Stimulated activated CD8-positive, alpha-beta memory T cell treated with anti-CD3 and anti-CD28 coated beads, Interleukin-15, amount 100 ng/mL, for 1 hour (primary cell): ENCODE measurements at places on chromosomes 1 and 21.

GRCh38 chr1:36553591-36554322 lies 71.0 kb upstream of the CSF3R start:
- DNase-seq, result peak; percentile 40

DNA sequence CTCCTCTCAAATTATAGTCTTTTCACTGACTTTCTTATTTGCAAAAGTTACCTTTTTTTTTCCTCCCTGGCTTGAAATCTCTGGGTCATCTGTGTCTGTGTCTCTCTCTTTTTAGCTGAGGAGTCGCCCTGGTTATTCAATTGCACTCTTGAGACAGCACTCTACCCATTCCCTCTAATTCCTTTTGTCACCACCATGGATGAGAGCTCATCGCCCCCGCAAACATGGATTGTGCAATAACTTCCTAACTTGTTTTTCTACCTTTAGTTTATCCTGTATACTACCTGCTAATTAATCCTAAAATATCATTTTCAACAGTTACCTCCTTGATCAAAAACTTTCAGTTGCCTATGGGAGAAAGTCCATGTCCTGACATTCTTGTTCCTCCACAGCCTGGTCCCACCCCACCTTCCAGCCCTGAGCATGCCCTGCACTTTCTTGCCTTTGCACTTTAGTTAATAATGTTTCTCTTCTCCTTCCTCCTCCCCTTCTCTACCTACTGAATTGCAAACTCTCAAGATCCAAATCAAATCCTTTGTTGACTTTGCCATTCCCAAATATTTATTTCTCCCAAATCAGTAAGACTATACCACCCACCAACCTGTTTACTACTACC lies 110.4 kb upstream of the MAGI3 start:
- no peak for DNase-seq

GRCh38 chr1:228920831-228921230 lies 185.6 kb downstream of the RHOU start:
- DNase-seq, result no peak

DNA sequence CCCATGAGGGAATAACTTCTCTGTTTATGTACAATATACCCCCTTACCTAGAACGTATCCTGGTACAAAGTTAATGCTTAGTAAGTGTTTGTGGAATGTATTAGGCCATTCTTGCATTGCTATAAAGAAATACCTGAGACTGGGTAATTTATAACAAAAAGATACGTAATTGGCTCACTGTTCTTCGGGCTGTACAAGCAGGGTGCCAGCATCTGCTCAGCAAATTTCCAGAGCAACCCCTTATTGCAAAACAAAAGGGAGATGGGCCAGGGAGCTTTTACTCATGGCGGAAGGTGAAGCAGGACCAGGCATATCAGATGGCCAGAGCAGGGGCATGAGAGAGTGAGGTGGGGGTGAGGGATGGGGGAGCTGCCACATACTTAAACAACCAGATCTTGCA lies 123.4 kb upstream of the C8B start:
- DNase-seq, result no peak

GRCh38 chr1:93578911-93579825 lies 102.5 kb downstream of the BCAR3 start:
- no peak for DNase-seq

DNA sequence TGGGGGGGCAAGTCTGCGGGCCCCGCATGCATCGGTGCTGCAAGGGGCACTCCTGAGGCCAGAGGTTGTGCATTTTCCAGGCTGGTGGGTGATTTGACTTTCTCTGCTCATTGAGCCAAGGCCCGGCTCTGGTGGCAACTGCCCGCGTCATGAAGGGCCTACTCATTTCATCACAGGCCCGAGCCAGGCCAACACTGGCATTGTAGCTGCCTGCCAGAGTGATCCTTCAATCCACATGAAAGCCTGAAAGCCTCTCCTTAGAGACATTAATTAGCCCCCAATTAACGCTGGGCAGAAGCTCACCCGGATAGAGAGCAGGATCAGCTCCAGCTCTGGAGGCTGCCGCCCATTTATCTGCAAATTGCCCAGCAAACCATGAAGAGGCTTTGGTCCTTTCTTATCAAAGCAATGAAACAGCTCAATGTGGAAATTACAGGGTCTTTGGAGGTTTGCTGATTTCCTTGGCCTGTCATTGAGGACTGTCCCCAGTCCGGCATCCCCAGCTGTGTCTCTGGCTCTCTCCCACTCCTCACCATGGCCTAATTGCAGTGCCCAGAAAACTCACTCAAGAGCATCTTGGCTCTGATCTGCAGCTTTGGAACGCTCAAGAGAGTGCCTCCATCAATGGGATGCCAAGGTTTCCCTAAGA lies 50.4 kb upstream of the STUM start:
- DNase-seq, result no peak

GRCh38 chr1:22972760-22973159 lies at the start of gene LACTBL1:
Gene LACTBL1 (minus strand): TSS chr1:22972866. CDS start chr1:22972316, 550 bp downstream.
- DNase-seq, result no peak

GRCh38 chr1:40301541-40302299 lies 15.4 kb downstream of the COL9A2 start:
- no peak for DNase-seq

GRCh38 chr1:82007804-82008203 lies 207.1 kb downstream of the ADGRL2 start:
- no peak for DNase-seq

- no peak for DNase-seq
Measured at GRCh38 chr1:231701306-231701705, 74.7 kb downstream of the DISC1 start.

DNA sequence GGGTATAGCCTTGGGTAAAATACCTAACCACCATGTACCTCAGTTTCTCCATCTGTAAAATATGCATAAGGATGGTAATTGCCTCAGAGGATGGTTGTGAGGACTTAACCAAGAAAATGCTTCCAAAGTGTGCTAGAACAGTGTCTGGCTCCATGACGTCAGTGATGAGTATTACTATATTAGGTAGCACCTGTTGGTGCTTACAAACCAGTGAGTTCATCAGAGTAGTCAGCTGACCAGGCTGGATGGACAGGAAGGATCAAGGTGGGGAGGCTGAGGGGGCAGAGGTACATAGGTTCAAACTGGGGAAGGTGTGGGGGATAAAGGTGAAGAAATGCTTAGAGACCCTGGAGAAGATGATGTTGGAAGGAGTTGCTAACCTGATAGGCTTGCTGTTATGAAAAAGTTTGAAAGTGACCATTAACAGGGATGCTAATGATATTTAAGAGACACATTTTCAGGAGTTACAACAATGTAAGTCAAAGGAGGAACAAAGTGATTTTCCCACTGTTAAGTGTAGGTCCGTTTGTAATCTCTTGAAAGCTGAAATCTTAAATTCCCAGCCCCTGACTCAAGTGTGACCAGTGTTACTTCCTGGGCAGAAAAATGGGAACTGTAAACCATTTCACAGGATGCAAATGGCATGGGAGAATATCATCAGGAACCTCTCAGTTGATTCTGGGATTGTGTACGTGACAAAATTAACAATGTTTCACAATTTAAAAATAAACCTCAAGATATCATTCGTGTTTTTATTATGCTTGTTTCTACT lies 4.4 kb downstream of the NTPCR start:
- no peak for DNase-seq

- DNase-seq, result no peak
Measured at GRCh38 chr1:29197590-29197924, 15.9 kb upstream of the SRSF4 start.

DNA sequence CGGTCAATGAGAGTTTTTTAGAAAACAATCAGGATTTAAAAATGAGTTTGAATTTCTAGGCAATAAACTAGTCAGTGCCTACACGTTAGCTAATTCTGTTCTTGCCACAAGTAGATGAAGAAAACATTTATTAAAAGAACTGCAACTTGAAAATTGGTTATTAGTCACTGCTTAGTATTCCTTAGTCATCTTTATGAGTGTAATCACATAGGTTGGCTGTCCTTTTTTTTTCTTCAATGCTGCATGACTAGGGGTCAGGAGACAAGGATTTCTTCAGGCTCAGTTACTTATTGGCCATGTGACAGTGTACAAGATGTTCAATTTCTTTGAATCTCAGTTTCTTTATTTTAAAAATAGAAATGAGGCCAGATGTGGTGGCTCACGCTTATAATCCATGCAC lies 17.1 kb downstream of the SOAT1 start:
- no peak for DNase-seq

DNA sequence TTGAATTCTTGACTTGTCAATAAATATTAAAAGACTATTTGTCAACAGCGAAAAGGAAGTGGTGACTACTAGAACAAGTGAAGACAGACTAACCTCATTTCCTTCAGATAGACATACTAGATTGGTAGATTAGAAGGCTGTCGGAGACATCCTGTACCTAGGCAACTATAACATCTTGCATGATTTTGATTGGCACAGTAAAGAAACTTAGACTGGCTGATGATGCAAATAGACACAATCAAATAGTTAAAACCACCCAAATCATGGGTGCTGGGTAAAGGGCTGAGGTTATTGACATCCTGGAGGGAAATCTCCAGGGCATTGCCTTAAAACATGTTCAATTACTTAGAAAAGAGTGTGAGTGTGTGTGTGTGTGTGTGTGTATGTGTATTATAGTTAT lies 85.9 kb upstream of the EDEM3 start:
- DNase-seq, result no peak

- DNase-seq, result no peak
Measured at GRCh38 chr1:240054109-240054701, 37.5 kb upstream of the FMN2 start.

GRCh38 chr1:54331091-54331772 lies 75.0 kb downstream of the SSBP3 start:
- no peak for DNase-seq

- DNase-seq, result no peak
Measured at GRCh38 chr1:183863852-183864251, 58.9 kb downstream of the RGL1 start.

- DNase-seq, result no peak
Measured at GRCh38 chr1:217564833-217565232, 66.1 kb downstream of the GPATCH2 start.

GRCh38 chr1:211703812-211704537 lies 28.6 kb upstream of the NEK2 start:
- DNase-seq, result no peak

DNA sequence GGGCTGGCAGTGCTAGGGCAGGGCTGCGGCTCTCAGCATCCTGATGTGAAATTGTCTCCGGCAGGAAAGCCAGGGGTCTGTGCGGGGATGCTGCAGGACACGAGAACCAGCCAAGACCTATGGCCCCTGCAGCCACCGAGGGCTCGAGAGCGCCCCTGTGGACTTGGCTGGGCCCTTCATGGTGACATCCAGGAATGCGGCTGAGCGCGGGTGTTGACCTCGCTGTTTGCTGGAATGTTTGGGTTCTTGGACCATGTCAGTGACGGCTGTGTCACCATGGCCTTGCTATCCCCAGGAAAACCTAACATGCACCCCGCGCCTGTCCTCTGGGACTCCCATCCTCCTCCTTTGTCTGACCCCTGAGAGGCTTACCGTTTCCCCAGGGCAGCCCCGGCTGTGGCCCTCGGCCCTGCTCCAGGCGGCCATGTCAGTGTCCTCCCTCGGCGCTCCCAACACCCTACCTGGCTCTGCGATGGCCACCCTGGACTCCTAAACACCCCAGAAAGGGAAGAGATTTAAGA lies 14.3 kb upstream of the C1orf174 start:
- DNase-seq, result no peak

GRCh38 chr1:187504779-187505178 lies 676.0 kb downstream of the PLA2G4A start:
- DNase-seq, result no peak

DNA sequence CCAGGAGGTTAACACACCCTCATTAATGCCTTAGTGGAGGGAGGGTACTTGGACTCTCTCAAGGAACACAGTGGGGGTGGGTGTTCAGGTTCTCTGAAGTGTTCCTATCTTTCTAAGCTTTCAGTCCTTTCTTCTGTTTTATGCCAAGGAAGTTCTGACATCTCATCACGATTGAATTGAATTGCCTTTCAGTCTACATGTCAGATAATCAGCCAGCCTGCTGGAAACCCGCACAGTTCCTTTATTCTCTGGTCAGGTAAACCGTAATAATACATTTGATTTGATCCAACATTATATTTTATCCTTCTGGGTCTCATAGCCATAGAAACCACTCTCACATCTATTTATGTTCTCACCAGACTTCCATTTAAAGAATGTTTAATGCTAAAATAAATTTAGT lies 339.0 kb downstream of the RWDD3 start:
- DNase-seq, result no peak

- DNase-seq, result no peak
Measured at GRCh38 chr1:116185161-116185701, 74.0 kb downstream of the MAB21L3 start.

GRCh38 chr1:93419344-93419743 lies 28.6 kb upstream of the FNBP1L start:
- DNase-seq, result no peak

DNA sequence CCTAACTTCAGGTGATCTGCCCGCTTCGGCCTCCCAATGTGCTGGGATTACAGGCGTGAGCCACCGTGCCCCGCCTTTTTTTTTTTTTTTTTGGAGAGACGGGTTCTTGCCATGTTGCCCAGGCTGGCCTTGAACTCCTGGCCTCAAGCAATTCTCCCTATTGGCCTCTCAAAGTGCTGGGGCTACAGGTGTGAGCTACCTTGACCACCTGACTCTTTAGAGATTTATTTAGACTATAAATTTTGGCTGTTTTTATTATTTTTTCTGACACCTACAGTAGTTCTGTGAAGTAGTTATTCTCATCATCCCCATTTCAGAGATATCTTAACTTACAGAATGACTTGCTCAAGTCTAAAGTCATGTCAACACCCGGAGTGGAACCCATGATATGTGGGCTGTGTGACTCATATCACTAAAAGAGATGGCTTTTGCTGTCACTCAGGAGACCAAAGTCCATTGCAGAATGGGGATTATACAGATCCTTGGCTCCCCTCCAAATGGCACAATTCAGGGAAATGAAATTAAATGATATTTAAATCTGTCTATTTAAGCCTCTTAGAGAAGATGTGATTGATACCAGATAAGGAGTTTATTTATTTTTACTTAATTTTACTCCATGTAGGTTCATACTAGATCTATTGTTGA lies 93.2 kb downstream of the CTH start:
- DNase-seq, result no peak

DNA sequence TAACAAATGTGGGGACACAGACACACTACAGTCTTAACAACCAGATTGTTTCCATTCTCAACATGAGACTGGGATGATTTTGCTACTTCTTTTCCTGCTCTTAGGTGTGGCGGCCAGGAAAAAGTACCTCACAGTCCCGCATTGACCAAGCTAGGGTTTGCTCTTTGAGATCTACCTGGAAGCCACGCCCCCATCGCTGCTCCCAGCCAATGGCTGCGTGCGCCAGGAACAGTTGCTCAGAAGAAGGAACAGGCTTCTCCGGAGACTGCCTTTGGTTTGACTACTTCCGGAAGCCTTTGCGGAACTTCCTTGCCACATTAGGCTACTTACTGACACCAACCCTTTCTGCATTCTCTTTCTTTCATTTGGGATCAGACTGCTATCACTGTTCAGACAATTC lies 44.2 kb upstream of the PLD5 start:
- no peak for DNase-seq

- DNase-seq, result no peak
Measured at GRCh38 chr1:212754680-212755079, 36.9 kb downstream of the NSL1 start.

GRCh38 chr1:97898948-97899347 lies 21.9 kb downstream of the DPYD start:
- DNase-seq, result no peak

- DNase-seq, result no peak
Measured at GRCh38 chr1:12460121-12460520, 157.9 kb downstream of the DHRS3 start.
